ENCODE measurements at places on chromosomes 5 and 9.

- DNase-seq, result no peak
Measured at GRCh38 chr9:125884218-125884595, 137.0 kb downstream of the PBX3 start.

DNA sequence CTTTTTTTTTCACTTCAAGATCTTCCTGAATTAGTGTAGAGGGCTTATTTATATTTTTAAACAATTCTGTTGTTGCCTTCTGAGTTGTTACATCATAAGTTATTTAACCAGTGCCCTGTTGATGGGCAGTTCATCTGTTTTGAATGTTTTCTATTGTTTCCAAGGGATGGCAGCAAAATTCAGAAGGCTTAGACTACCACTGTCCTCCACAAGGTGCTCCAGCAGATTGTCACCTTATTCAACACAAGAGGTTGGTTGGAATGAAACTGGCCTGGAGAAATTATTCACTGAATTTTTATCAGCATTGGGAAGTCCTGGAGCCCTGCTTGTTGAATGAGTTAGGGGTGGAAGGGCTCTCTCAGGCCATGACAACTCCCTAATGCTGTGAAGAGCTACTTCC, 1.3 kb upstream of the KLHL9 start:
- no peak for DNase-seq

DNA sequence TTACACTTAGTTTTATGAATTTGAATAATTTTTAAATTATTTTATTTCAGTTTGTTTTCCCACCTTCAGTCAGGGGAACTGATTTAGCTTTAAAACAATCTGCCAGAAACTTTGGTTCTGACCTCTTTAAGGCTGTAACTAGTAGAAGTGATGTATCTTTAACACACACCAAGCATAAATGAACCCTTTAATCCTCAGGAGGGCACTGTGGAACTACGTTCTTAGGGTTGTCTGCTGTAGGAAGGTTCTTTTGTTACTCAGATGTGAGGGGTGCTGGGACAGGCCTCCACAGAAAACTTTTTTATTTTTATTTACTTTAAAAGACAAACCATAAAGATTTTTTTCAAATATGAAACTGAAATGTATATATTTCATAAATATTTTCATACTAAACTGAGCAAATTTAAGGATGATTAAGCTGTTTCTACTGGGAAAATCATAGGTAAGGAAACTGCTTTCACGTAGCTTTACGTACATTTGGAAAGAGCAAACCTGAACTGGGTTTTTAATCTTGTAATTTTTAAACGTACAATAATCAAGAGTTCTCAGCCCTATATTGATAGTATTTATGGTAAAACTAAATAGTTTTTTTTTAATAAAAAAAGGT, 5.3 kb downstream of the KLF4 start:
- DNase-seq, result no peak

GRCh38 chr9:114344188-114344566, 14.5 kb downstream of the ORM2 start:
- no peak for DNase-seq

- DNase-seq, result no peak
Measured at GRCh38 chr5:14700478-14701436, 36.2 kb downstream of the OTULIN start.

DNA sequence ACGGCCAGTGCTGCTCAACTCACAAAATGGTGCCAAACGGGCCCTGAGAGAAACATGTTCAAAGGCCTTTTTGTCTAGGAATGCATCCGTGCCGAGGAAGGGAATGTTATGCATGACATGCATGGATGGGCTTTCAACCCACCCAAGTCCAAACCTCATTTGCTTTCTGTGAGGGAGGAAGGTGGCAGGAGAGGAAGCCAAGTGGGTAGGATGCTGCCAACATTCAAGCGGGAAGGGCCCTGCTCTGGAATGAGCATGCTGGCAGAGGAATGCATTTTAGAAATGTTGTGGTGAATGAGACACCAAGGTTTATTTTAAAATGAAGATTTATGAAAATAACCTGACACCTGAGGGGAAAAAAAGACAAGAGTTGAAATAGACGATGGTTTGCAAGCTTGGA, 479.1 kb downstream of the CCDC171 start:
- DNase-seq, result no peak

- no peak for DNase-seq
Measured at GRCh38 chr5:109917966-109918365, 228.2 kb downstream of the MAN2A1 start.

- DNase-seq, result no peak
Measured at GRCh38 chr9:70413464-70413798, 1.0 kb downstream of the KLF9 start.

- DNase-seq, result no peak
Measured at GRCh38 chr5:143149759-143150158, 253.7 kb downstream of the NR3C1 start.

DNA sequence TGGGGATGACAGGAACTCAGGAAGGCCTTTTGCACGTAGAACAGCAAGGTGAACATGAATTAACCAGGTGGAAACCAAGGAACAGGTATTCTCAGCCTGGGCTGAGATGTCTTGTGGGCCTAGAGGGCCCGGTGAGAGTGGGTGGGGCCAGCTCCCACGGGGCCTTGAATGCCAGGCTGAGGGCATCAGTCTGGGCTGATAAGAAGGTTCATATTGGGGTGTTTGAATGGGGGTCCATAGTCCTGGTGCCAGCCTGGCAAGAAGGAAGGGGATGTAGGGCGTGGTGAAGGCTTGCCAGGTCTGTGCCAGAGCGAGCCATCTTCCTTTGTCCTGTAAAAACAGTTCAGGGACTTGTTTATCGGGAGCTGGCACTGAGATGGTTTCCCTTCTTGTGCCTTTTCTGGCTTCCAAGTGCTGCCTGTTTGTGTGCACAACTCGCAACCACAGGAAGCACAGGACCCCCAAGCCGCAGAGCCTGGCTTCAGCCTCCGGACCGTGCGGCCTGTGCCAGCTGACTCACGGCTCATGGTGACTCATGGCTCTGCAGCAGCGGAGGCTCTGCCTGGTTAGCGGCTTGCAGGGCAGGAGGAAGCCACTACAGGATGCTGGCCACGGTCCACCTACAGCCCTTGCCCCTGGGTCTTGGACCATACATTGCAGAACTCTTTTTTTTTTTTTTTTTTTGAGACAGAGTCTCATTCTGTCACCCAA, 2.4 kb downstream of the CARD19 start:
- peak; percentile 28 for DNase-seq

- DNase-seq, result no peak
Measured at GRCh38 chr5:93352186-93352585, 228.8 kb downstream of the NR2F1-AS1 start.
